ENCODE measurements at places on chromosomes 6 and 20.
A peak's percentile ranks its signal among the peaks of the same experiment; 100 is the strongest.

DNA sequence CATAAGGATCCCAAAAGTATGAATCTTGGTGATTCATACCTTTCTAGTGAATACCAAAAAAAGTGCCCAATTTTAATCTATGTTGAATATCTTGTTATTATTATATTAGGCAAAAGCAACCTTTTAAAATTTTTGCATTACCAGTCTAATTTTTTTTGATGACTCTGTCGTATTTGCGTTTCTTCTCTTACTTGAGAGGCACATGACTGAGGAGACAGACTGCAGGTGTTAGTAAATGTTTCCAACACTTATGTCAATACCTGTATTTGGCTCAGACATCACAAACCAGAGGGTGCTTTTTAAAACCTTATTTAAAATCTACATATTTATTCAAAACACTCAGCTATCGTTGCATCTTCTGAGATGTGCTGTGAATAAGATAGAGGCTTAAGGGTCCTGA, 27.1 kb downstream of the ID4 start:
- no peak for DNase-seq

DNA sequence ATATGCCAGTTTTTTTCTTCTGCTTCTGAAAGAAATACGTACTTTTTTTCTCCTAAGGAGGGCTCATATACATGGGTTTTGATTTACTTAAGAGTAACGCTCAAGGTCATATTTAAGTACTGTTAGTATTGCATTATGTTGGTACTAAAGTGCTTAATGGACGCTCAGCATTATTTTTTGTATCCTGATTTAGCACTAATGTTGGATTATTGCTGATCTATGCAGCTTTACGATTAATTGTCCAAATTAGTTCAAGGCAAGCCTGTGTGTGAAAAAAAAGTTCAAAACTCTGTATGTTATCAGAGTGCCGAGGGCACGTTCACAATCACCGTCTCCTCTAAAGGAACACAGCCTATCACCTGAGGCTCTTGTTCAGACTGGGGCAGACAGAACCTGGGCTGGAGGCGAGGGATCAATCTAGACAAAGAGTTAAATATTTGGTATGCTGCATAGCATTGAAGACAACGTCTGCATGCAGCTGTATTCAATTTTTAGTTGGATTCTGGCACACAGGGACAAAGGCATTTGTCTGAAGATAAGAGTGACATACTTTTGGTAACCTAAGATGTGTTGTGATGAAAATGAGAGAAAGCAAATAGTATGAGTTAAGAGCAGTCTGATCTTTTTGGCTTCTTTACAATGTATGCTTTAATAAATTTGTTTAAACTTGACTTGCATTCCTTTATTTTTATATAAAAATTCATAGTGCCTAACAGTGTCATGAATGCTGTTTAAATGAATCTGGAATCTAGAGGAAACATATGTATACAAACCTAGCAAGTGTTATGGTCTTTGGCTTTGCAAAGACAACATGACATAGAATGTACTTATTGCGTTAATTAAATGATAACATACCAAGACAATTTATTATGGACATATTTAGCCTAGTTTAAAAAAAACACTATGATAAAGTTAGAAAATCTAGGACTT, 341.2 kb downstream of the SAMD5 start:
- no peak for DNase-seq

DNA sequence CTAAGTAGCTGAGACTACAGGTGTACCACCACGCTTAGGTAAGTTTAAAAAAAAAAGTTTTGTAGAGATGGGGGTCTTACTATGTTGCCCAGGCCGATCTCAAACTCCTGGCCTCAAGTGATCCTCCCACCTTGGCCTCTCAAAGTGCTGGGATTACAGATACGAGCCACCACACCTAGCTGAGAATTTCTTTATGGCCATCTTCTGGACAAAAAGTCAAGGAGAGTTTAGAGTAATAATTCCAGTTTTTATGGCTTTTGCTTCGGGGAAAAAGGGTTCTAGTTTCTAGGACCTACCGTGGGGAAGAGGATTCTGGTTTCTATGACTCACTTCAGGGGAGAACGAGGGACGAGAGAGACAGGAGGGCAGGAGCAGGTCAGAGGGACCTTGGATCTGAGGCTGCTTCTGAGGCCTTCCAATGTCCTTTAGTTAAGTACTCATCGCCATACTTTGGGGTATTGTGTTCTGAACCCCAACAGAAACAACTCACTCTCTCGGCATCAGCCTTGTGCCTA, 69.3 kb upstream of the IER3 start:
- DNase-seq = no peak

DNA sequence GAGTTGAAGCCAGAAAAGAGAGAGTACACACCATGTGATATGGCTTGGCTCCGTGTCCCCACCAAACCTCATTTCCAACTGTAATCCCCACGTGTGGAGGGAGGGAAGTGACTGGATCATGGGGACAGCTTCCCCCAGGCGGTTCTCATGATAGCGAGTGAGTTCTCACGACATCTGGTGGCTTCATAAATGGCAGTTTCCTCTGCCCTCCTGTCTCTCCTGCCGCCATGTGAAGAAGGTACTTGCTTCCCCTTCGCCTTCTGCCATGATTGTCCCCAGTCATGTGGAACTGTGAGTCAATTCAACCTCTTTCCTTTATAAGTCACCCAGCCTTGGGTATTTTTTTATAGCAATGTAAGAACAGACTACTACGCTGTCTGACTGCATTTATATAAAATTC, 40.3 kb downstream of the TAF4 start:
- DNase-seq = no peak

DNA sequence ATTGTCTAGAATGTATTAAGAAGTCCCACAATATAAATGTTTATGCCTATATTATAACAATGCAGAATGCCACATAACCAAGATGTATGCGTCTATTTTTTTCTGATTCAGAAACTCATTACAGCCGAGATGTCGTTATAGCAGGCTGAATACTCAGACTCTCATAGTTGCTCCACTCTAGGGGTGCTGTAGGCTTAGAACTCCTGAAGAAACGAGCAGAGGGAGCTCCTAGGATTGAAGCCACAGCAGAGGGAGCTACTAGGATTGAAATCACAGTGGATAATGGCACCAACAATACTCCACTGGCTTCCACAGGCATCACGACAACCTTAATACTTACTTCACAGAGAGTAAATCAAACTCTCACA, 208.9 kb downstream of the KIF16B start:
- DNase-seq = no peak

GRCh38 chr6:45609141-45609638, 231.5 kb upstream of the SUPT3H start:
- DNase-seq = no peak

DNA sequence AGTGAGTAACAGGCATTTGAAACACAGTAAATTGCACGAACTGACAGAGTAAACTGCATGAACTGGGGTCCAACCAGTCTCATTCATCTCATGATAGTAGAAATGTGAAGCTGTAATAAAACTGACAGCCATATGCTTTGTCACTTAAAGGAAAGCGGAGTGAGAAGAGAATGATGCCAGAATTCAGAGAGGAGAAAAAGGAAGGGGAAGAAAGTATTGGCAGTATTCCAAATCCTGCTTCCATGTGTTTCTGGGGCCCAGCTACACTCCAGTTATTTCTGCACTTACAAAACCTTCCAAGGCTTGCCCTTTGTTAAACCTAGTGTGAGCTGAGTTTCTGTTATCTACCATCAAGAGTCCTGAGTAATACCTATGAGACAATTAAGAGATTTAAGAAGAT, 17.2 kb downstream of the SNX14 start:
- DNase-seq = no peak

- DNase-seq = no peak
Measured at GRCh38 chr6:111050261-111051023, 36.9 kb upstream of the SLC16A10 start.

- DNase-seq = no peak
Measured at GRCh38 chr20:39067526-39068216, 105.5 kb downstream of the DHX35 start.

- no peak for DNase-seq
Measured at GRCh38 chr6:154629127-154629526, 104.1 kb upstream of the SCAF8 start.

DNA sequence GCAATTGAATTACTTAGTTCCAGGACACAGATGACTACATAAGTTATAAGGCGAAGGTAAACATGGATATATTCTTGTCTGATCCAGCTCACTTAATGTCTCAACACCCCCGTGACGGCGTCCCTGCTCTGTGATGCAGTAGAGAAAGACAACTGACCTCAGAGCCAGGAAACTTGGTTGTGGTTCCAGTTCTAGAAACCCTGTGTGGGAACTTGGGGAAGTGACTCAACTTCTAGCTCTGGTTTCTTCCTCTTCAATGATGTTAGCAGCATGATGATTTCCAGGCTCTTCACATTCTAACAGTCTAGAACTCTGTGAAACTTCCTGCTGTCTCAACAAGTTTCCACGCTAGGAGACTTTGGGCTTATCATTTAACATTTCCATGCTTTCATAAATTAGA, 18.4 kb downstream of the LAMA4 start:
- peak; percentile 70 for DNase-seq

DNA sequence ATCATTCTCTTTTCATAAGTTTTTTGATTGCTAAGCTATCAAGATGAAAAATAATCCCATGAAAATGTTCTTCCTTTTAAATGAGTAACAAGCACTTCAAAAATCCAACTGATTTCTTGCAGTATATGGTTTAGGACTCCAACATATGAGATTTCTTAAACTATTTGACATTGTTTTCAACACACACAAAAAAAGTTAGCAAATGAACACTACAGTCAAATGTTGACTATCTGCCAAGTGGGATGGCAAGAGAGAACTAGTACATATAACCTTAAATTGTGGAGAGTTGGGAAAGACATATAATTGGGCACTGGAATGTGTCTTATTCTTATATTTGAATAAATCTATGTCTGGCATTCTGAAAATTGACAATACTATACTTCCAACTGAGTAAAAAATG, 15.6 kb downstream of the COL21A1 start:
- DNase-seq = no peak

- DNase-seq = no peak
Measured at GRCh38 chr6:149150801-149151398, 166.6 kb upstream of the TAB2 start.

DNA sequence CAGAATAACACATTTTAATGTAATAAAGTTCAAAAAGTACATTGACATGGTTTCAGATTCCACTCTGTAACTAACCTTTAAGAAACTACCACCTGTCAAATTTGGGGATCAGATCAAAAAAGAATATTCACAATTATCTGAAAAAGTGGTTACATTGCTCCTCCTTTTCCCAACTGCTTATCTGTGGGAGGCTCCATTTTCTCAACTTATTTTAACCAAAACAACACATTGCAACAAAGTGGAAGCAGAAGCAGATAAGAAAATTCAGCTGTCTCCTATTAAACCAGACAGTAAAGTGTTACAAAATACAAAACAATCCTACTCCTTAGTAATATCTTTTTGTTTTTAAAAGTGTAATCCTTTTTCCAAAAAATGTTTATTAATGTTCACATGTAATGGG, 61.4 kb downstream of the PDSS2 start:
- DNase-seq = no peak

GRCh38 chr6:130697995-130698535, 129.1 kb upstream of the SMLR1 start:
- DNase-seq = peak; percentile 64

- no peak for DNase-seq
Measured at GRCh38 chr6:87798393-87799278, 96.6 kb upstream of the AKIRIN2 start.

Measured in stimulated activated naive CD8-positive, alpha-beta T cell treated with anti-CD3 and anti-CD28 coated beads, Interleukin-15, Interleukin-2, amounts not matched to agents 100 U/mL and 50 U/mL, for 24 hours (primary cell).